Bone marrow (tissue), 2 donors: ENCODE measurements at places on chromosomes 6 and 20.

- DNase-seq, result no peak
Measured at GRCh38 chr6:2165286-2165685, 80.1 kb downstream of the GMDS start.

DNA sequence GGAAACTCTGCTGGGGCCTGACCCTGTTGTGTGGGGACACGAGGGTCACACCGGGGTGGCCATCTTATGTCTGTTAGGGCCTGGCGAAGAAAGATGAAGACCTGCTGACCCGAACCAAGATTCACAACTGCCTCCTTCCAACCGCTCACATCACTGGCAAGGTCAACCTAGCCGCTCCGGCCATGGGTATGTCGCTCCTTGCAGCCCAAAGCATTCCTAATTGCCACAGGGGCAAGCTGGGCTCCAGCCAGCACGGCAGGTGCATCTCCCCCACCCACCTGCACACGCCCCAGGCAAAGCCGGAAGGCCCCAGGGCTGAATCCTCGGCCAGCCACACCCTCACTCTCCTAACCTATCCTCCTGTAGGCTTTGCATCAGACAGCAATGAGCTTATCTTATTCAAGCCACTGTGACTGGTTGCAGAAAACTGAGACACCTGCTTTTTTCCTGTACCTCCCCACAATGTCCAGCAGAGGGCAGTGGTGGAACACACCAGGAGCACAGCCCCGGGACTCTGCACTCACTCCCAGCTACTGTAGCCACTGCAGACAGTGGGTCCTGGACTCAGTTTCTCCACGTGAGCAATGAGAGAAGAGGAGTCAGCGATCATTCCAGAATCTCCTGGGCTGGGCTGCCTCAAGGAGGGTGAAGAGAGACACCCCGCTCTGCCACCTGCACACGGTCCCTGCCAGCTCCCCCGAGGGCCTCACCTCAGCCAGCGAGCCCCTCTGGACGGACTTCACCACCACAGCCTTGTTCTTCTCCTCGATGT lies 170.2 kb downstream of the PREX1 start:
- DNase-seq, result peak; percentile 17

GRCh38 chr20:46701986-46702385 lies 7.5 kb upstream of the SLC2A10 start:
- no peak for DNase-seq

GRCh38 chr6:23465912-23466311 lies 660.1 kb upstream of the NRSN1 start:
- DNase-seq, result no peak

- DNase-seq, result no peak
Measured at GRCh38 chr6:21357262-21357661, 236.3 kb upstream of the SOX4 start.
